ENCODE measurements at places on chromosomes 7 and 10. TPM values are rescaled to one million over a fixed set of nuclear protein-coding genes. Genes with fewer than 3 reads are reported as not detected.

GRCh38 chr7:133662276-133662675 is 409.4 kb downstream of the EXOC4 start:
- H3K4me3 ChIP-seq, result no peak overlapping the region
- no peak overlapping the region for H3K27ac ChIP-seq
- peaks cover 12% of the 10 kb centered on the region for H3K4me1 ChIP-seq
- DNase-seq, result no peak

DNA sequence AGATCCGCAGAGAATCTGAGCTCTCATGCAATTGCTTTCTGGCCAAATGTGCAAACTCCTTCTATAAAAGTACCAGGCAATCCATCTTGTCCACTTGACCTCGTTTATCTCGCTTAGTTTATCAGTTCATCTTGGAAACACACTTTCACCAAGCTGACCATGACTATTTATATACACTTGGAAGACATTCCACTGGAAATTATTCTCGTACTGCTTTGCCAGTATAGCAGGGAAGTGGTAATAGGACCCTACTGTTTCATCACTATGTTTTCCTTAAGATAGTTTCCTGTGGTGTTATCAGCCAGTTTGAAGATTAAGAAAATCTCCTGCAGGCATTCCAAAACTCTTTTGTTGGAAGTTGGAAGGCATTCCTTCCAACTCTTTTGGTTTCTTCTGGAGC is 115.3 kb upstream of the FAM171A1 start:
- no peak overlapping the region for H3K4me3 ChIP-seq
- H3K27me3 ChIP-seq, result peaks cover 42% of the 10 kb centered on the region
- no peak overlapping the region for H3K27ac ChIP-seq
- no peaks in the 10 kb centered on the region for H3K4me1 ChIP-seq
- no peak for DNase-seq

GRCh38 chr7:145884716-145885514 is 231.7 kb upstream of the CNTNAP2 start:
- no peaks in the 10 kb centered on the region for H3K4me1 ChIP-seq
- H3K27me3 ChIP-seq, result no peaks in the 10 kb centered on the region
- H3K36me3 ChIP-seq, result no peaks in the 10 kb centered on the region
- no peak overlapping the region for H3K27ac ChIP-seq

The ACTR3C gene
- total RNA-seq, result 9.8 TPM

DNA sequence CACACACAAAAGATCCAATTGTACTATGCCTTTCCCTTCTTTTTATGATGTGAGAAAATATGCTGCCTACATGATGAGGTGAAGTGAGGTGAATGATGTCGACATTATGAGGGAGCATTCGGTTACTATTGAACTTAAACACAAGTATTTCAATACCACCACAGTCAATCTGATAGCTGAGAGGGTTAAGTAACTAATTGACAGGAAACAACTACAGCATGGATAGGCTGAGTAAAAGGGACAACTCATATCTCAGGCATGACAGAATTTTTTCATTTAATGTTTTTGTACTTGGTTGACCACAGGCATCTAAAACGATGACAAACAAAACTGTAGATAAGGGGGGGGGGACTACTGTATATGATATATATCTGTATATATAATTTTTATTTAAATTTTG is 488.9 kb downstream of the SH2D4B start:
- H3K36me3 ChIP-seq, result no peaks in the 10 kb centered on the region
- DNase-seq, result no peak
- no peak overlapping the region for H3K27ac ChIP-seq
- H3K4me1 ChIP-seq, result no peaks in the 10 kb centered on the region

The VAX1 gene
- total RNA-seq, result not detected

GRCh38 chr7:135194494-135195095 is 16.7 kb downstream of the WDR91 start:
- no peak overlapping the region for H3K4me3 ChIP-seq
- H3K4me1 ChIP-seq, result no peaks in the 10 kb centered on the region
- DNase-seq, result no peak
- H3K27me3 ChIP-seq, result no peaks in the 10 kb centered on the region
- peaks cover 53% of the 10 kb centered on the region for H3K36me3 ChIP-seq

The LAMB4 gene
- total RNA-seq, result 1.4 TPM

GRCh38 chr10:58048936-58049335 is 218.8 kb downstream of the IPMK start:
- H3K27me3 ChIP-seq, result no peaks in the 10 kb centered on the region
- no peaks in the 10 kb centered on the region for H3K4me1 ChIP-seq
- H3K4me3 ChIP-seq, result no peak overlapping the region
- DNase-seq, result no peak

The NODAL gene
- not detected for total RNA-seq

DNA sequence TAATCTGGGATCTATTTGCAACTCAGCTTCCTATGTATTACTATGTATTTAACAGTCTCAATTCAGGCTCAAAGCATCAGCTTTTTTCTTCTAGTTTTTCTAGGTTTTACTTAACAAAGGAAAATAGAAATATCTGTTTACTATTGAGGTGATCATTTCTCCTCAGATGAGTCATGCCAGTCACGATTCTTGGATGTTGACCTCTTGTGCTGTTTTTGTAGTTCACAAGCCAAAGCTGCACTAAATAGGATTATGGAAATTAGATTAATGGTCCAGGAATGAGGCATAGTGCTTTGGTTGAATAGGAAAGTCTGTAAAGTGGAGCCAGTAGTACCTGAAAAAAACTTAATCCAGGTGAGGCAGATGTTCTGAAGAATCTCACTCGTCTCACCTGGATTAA is 198.3 kb upstream of the KAT6B start:
- H3K27ac ChIP-seq, result no peak overlapping the region
- H3K36me3 ChIP-seq, result peaks cover 20% of the 10 kb centered on the region
- no peaks in the 10 kb centered on the region for H3K4me1 ChIP-seq
- no peaks in the 10 kb centered on the region for H3K27me3 ChIP-seq

The SLC26A3 gene
- not detected for total RNA-seq

DNA sequence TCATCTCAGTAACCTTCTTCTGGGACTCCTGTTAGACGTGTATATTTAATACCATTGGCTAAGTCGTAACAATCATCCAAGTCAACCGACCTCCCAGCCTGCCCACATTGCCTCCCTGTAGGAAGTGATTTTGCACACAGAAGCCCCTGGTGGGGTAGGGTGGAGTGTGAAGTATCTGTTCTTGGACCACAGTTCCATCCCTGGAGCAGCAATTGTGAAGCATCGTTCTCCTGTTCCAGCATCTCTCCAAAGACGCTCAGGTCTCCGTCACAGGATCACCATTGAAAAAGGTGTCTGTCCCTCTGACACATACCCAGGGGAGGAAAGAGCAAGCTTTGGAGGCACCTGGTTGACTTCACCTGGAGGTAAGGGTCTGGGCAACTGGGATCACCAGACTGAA is 72.9 kb downstream of the CCDC3 start:
- no peak overlapping the region for H3K27ac ChIP-seq
- H3K4me1 ChIP-seq, result no peaks in the 10 kb centered on the region
- no peak for DNase-seq
- no peak overlapping the region for H3K4me3 ChIP-seq

The OGDHL gene
- not detected for total RNA-seq

GRCh38 chr7:131355917-131356777 is 28.5 kb downstream of the MKLN1 start:
- no peak overlapping the region for H3K4me3 ChIP-seq
- DNase-seq, result no peak
- no peaks in the 10 kb centered on the region for H3K36me3 ChIP-seq
- no peaks in the 10 kb centered on the region for H3K27me3 ChIP-seq
- no peak overlapping the region for H3K27ac ChIP-seq

- no peaks in the 10 kb centered on the region for H3K27me3 ChIP-seq
- H3K4me1 ChIP-seq, result no peaks in the 10 kb centered on the region
- no peaks in the 10 kb centered on the region for H3K36me3 ChIP-seq
- no peak overlapping the region for H3K27ac ChIP-seq
Observed at GRCh38 chr7:103752995-103753394, 236.5 kb downstream of the RELN start.

- no peak overlapping the region for H3K4me3 ChIP-seq
- no peaks in the 10 kb centered on the region for H3K27me3 ChIP-seq
- no peaks in the 10 kb centered on the region for H3K36me3 ChIP-seq
- H3K27ac ChIP-seq, result no peak overlapping the region
Observed at GRCh38 chr10:78770167-78771090, 298.3 kb upstream of the ZMIZ1 start.

DNA sequence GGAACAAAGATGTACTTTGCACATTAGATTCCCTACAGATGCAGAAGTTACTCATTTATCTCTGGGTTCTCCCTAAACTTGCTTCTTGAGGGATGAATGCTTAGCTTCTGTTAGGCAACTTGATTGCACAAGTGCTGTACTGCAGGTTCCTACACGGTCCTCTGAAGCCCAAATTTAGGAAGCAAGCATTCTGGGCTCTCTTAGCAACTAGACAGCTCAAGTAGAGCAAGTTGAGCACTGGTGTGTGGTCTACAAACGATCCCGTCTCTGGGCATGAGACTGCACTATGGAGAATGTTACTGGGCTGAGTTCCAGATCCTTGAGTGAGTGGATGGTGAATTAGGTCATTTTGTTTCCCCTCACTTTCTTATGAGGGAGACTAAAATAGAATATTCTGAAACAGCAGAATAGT is 14.3 kb downstream of the SEMA3D start:
- no peak for DNase-seq
- H3K4me3 ChIP-seq, result no peak overlapping the region
- H3K27ac ChIP-seq, result no peak overlapping the region

GRCh38 chr7:1843271-1843861 is 173.3 kb downstream of the ELFN1 start:
- peaks cover 2% of the 10 kb centered on the region for H3K4me1 ChIP-seq
- DNase-seq, result no peak
- H3K36me3 ChIP-seq, result peaks cover 35% of the 10 kb centered on the region

The TACC2 gene
- total RNA-seq, result not detected

The MKLN1 gene
- total RNA-seq, result 66.1 TPM

The OR9A2 gene
- total RNA-seq, result not detected

GRCh38 chr10:47173929-47174442 is 126.0 kb upstream of the GDF10 start:
- H3K4me1 ChIP-seq, result peaks cover 13% of the 10 kb centered on the region
- no peak overlapping the region for H3K27ac ChIP-seq
- H3K36me3 ChIP-seq, result no peaks in the 10 kb centered on the region
- H3K27me3 ChIP-seq, result no peaks in the 10 kb centered on the region

DNA sequence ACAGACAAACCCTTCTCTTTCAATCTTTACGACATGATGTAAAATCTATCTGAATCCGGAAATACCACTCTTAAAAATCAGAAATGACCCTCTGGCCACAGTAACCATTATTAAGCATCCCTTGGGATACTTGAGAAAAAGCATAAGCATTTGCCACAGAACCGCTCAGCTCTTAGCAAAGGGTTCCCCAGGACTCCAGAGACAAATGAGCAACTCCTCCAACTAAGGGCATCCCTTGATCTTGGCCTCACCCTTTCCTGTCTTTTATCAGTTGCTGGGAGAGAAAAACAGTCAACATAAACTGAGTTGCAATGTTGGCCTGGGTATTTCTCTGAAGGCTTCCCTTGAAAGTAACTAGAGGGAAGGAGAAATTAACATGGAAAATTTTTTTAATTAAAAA is 3.5 kb downstream of the PDLIM1 start:
- DNase-seq, result no peak
- peaks cover 30% of the 10 kb centered on the region for H3K27me3 ChIP-seq
- no peak overlapping the region for H3K4me3 ChIP-seq
- no peak overlapping the region for H3K27ac ChIP-seq
- peaks cover 4% of the 10 kb centered on the region for H3K4me1 ChIP-seq
- no peaks in the 10 kb centered on the region for H3K36me3 ChIP-seq

DNA sequence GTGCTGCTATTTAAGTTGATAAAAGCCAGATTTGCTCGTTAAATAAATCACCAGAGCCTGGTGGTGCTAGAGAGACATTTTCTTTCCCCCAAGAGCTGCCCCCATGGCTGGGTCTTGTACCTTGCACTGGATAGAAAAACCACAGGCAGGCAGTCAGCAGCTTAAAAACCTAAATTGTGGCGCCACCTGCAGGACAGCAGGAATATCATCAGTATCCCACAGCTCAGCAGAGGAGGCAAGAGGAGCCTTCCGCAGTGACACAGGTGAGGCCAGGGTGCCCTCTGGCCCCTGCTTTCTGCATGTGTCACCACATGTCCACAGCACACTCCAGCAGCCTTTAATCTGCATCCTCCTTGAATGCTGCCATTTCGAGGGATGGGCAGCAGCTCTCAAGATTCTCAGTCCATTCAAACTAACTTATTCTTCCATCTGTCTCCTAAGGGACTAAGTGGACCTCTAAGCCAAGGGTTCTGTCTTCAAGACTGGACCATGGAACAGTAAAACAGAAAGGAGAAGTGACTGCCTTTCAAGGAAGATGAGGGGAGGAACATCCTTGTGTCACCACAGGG is 4.5 kb upstream of the PLXNA4 start:
- H3K27me3 ChIP-seq, result peaks cover 29% of the 10 kb centered on the region
- peaks cover 14% of the 10 kb centered on the region for H3K4me1 ChIP-seq
- peak; percentile 74 for DNase-seq
- no peak overlapping the region for H3K27ac ChIP-seq
